ENCODE measurements at places on chromosomes 3 and 15.

DNA sequence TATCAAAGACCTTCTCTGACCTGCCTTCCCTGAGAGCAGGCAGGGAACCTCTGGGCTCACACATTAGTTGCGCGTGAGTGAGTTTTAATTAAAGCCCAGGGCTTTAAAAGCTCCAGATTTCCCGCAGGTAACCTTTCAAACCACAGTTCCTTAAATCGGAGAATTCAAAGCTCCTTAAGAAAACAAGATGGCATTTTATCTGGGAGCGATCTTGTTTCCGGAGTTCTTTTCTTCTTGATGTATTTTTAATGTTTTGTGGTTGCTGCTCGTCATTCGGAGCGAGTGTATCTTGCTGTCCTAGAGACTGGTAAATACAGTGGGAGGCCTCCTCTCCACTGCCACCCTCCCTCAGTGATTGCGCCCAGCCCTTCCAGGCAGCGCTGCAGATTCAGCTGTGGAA is 284.3 kb downstream of the CLSTN2 start:
- DNase-seq: no peak

- no peak for DNase-seq
Observed at GRCh38 chr3:55863028-55863427, 375.9 kb upstream of the WNT5A start.

GRCh38 chr3:112372396-112372795 is 39.4 kb downstream of the CD200 start:
- DNase-seq: no peak

- DNase-seq: no peak
Observed at GRCh38 chr3:71728632-71729342, 3.6 kb upstream of the EIF4E3 start.

DNA sequence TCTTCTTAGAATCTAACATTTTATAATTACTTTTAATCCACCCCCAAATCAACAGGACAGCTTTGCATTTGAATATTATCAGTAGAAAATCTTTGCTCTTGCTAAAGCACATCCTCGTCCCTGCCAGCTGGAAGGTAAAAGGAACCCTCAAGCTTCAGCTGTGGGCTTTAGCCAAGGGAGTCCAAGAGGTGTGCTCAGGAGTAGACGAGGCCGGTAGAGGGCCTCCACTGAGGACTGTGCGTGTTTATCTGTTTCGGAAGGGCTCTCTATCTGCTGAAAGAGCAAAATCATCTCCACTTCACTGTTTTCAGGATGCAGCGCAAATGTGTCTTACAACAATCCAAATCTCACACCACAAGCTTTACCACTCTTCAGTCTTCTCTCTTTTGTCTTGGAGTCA is 257.4 kb upstream of the IL12A start:
- no peak for DNase-seq

GRCh38 chr3:184579513-184579912 is 17.9 kb downstream of the EPHB3 start:
- DNase-seq: no peak

DNA sequence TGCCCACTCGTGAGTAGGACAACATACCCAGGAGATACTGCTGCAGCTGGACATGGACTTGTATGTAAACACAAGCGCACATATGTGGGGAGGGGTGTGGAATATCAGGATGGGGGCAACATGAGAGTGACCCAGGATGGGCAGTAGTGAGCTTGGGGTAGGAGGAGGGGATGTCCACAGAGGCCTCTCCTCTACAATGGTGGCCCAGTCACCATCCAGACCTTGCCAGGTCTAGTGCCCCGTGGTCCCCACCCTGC is 266 bp upstream of the ZBTB47 start:
- no peak for DNase-seq

- DNase-seq: no peak
Observed at GRCh38 chr3:126955004-126955790, 27.7 kb upstream of the PLXNA1 start.

GRCh38 chr3:62749657-62750056 is 125.6 kb downstream of the CADPS start:
- DNase-seq: no peak

DNA sequence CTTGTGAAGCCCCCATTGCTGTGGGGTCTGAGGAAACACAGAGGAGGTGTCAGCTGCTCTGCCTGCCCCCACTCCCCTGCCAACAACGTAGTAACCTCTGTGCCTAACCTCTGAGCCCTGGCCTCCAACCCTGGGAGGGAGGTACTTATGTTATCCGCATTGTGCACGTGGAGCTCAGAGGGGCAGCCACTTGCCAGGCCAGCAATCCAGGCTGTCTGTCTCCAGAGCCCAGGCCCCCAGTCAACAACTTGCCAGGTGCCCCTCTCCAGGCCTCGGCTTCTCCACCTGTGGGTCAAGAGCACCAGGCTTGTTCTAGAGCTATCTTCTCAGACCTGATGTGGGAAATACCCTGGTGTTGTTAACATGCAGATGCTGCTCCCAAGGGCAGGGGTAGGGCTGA is 2.7 kb downstream of the TPRA1 start:
- DNase-seq: no peak

GRCh38 chr3:153818338-153818737 is 302.9 kb upstream of the ARHGEF26 start:
- DNase-seq: no peak

GRCh38 chr3:47475029-47475569 is 642 bp downstream of the SCAP start:
- peak; percentile 21 for DNase-seq

DNA sequence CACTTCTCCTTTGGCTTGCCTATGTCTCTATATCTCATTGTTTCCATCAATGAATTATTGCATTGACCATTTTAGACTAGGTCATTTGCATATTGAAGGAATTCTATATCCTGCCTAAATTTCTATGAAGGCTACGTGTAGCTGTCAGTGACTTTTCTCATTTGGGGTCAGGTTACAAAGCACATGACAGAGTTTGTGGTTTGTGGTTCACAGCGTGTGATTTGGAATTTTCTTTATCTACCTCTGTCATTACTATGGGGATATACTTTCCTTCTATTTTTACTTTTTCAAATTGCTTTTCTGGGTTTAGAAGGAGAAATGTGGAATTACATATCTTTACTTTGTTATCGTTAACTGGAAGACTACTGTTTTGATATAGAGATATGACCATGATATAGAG is 317.3 kb upstream of the CFAP20DC start:
- DNase-seq: no peak

GRCh38 chr3:48280881-48281280 is 40.0 kb downstream of the ZNF589 start:
- no peak for DNase-seq

DNA sequence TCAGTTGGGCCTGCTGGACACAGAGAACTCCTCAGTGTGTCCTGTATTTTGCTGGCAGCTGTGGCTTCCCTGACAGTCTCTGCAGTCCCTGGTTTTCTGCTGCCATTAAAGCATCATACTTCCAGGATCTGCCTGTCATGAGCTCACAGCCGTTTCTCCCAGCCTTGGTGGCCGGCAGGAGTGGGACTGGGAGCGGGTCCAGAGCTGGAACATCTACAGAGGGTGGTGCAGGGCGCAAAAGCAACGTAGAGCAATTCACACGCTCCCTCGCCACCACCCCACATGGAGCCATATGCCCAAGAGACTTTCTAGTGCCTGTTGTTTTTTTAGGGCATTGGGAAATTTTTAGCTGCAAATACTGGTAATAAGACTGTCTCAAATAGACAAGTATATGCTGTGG is 33.6 kb downstream of the ABTB1 start:
- no peak for DNase-seq

GRCh38 chr3:111238885-111239284 is 167.3 kb downstream of the NECTIN3 start:
- no peak for DNase-seq

- DNase-seq: peak; percentile 10
Observed at GRCh38 chr3:3127432-3128010, 781 bp downstream of the TRNT1 start.

DNA sequence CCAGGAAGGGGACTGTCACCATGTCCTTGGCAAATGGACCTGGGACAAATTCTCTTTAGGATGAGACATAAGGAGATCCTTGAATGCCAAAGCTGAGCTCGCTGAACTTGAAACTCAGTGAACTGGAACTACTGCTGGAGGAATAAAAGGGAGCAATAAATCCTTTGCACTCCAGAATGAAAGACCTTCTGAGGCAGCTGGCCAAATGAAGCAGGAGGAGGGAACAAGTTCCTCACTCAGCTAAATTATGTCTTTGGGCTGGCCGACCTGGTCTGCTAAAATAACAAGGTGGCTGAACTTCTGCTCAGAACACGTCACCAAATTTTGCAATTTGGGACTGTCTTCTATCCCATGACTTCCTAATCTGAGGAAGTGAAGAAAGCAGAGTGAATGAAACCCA is 314.7 kb downstream of the LPP start:
- no peak for DNase-seq

DNA sequence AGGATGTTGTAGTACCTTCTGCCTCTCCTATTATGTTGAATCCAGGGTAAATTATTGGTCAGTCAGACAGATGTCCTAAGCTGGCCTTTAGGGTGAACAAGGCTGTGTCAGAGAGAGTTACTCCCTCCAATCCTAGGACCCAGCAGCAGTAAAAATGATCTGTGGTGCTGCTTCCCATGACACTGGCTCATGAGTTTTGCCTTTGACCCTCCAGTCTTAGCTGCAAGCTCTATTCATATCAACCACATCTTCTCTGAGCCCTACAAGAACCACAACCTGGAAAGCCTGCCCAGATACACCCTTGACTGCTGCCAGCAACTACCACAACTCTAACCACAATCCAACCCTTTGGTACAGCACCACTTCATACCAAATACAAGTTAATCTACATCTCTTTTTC is 27.2 kb upstream of the PHLDB2 start:
- DNase-seq: no peak

DNA sequence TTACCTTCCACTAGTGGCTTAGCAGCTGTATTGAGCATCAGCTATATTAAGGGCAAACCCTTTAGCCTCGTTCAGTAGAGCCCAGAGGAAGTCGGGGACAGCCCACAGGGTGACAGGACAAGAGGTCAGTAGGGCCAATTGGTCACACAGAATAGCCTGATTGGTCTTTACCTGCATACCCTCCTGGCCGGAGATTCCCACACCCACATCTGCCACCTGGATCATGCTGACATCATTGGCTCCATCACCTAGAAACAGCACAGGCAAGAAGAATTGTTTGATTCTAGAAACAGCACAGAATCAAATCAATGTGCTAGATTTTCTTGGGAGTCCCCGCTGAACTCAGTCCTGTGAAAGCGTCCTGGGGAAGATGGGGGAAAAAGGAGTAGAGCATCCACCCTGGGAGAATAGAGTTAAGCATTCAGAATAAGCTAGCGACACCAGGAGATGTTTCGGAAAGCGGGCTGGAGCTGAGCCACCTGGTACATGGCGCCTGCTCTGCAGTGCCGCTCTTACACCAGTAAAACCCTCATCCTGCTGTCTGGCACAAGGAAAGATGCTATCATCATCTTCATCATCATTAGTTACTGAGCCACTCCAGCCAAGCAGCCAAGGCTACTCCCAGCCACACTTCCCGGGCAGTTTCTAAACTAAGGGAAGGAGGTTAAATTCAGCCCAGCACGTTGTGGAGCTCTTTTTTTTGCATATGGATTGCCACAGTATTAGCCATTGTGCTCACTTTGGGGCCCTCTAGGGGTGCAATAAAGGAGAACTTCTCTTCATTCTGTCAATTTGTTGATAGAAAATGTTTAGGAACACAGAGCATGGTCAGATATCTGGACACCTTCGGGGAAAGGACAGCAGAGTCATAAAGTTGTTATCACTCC is 171.3 kb downstream of the ATP10A start:
- no peak for DNase-seq

DNA sequence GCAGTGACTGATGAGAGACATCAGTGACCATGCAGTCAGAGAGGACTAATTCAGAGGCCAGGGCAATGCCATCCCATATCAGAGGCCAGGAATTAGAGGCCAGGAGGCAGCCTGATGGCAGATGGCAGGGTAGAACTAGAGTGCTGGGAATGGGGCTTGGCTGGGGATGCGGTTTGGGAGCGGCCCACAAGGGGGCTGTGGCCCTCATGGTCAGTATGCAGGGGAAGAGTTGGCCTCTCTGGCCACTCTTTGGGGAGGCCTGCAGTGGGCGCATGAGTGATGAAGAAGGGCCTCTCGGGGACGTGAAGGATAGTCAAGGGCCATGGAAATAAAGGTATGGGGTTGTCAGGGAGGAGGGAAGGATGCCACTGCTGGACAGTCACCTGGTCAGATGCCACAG is 101.7 kb downstream of the EEFSEC start:
- DNase-seq: no peak

GRCh38 chr3:183980403-183980802 is 37.3 kb downstream of the ABCC5 start:
- no peak for DNase-seq

GRCh38 chr15:99546441-99547100 is 19.2 kb upstream of the MEF2A start:
- no peak for DNase-seq

DNA sequence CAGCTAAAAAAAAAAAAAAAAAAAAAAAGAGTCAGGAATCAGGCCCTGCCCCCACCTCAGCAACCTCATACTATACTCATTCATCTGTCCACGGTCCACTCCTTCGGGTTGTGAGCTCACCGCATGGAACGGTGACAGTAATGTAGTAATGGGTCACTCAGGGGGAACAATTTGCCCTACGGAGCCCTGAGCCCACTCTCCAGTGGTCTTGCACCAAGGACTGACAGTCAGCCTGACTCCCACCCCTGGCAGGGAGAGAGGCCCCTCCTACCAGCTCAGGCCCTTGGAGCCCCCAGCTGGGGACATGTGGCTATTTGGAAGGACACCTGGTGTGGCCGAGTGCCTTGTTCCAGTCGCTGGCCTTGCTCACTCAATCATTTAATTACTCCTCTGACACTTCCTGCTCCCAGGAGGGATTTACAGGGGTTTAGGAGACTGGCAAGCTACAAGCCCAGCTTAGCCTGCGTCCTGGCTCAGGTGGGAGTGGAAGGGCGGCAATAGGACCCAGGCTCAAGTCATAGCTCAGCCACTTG is 19.9 kb upstream of the CACNA2D2 start:
- no peak for DNase-seq

GRCh38 chr15:40051616-40052415 is 12.8 kb upstream of the SRP14 start:
- DNase-seq: no peak

- DNase-seq: no peak
Observed at GRCh38 chr3:169227911-169228310, 435.6 kb downstream of the MECOM start.
